WTC11 (cell line): ENCODE measurements at places on chromosomes 12 and 14.

DNA sequence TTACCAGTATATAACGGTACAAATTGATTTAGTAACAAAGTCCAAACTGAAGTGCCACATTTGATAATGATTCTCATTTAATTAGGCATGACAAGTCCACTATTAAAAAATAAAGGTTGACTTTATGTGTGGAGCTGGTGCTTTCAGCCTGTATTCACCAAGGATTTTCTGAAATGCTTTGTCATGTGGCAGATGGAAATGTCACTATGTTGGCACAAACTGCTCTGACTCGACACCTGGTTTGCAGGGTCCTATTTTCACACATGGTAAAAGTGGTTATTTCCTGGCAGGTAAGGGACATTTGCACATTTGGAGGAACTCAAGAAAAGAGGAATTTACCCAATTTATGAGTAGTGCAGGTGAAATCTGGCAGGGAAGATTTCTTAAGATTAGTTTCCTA is 572.6 kb upstream of the MDGA2 start:
- no peak for DNase-seq

DNA sequence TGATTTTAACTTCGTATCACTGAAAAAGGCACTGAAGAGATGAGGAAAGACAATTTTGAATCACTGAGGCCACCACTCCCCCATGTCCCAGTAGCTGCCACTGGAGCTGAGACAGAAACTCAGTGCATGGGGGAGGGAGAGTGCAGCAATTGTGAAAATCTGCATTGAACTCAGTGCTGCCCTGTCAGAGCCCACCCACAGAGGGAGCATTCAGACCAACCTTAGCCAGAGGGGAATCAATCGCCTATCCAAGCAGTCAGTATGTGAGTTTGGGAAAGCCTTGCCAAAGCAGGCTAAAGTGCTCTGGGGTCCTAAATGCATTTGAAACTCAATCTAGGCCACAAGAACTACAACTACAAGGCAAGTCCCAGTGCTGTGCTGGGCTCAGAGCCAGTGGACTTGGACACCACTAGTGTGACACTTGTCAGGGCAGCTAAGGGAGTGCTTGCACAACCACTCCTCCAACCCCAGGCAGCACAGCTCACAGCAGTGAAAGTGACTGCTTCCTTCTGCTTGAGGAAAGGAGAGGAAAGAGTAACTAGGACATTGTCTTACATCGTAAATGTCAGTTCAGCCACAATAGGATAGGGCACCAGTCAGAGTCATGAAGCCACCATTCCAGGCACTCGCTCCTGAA is 13.3 kb downstream of the RNASE3 start:
- peak; percentile 59 for DNase-seq

- DNase-seq, result no peak
These were observed 1.0 kb downstream of the CLBA1 start for GRCh38 chr14:104986487-104987164.

- no peak for DNase-seq
These were observed 34.4 kb downstream of the PROX2 start for GRCh38 chr14:74841230-74842207.

DNA sequence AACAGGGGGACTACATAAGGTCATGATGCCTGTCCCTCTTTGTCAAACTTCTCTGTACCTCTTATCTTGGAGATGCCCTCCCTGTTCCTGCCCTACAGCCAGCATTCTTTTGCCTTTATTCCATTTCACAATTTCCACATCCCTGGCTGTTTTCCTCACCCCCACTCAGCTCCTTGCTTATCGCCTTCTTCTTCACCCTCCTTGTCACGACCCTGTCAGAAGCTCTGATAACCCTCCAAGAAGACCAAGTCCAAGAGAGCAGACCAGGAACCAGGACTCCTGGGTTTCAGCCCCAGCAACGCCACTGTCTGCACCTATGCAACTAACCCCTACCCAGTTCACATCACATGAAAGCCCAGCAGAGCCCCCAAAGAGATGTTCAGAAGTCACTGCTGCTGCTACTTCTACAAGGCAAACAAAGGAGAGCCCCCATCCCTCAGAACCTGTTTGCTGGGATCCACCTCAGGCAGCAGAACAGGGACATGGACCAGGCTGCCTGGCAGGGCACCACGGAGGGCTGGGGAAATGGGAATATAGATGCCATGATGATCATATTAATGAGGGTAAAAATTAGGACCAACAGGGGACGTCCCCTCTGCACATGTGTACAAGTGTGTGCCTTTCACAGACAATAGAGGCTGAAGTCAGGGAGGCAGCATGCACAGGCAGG is 92.8 kb downstream of the SINHCAF start:
- DNase-seq, result no peak

GRCh38 chr12:95291501-95291900 is 73.9 kb downstream of the VEZT start:
- DNase-seq, result no peak

DNA sequence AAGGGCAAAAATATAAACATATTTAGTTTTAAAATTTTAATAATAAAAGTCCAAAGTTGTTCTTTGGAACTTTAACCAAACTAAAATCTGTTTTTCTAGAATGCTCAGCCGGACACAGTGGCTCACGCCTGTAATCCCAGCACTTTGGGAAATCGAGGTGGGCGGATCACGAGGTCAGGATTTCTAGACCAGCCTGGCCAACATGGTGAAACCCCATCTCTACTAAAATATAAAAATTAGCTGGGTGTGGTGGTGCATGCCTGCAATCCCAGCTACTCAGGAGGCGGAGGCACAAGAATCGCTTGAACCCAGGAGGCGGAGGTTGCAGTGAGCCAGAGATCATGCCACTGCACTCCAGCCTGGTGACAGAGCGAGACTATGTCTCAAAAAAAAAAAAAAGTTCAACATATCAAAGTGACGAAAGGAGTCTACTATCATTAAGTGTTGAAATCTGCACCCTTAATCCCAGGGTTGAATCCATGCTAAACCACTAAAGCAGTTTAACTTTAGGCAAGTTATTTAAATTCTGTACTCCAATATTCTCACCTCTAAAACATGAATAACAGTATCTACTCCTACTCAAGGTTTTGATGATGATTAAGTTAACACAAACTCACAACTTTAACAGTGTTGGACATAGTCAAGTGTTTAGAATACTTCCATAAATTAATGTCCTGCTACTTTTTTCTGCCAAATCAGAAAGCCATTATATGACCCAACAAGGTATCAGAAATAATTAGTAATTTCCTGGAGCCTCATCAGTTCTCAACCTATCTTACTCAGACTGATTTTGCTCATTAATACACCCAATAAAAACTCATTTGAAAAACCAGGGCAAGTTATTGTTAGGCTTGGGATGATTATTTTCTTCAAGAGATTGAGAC is 11.0 kb downstream of the HNRNPC start:
- DNase-seq, result no peak

GRCh38 chr12:67977668-67978067 is 11.6 kb upstream of the IFNG-AS1 start:
- no peak for DNase-seq

DNA sequence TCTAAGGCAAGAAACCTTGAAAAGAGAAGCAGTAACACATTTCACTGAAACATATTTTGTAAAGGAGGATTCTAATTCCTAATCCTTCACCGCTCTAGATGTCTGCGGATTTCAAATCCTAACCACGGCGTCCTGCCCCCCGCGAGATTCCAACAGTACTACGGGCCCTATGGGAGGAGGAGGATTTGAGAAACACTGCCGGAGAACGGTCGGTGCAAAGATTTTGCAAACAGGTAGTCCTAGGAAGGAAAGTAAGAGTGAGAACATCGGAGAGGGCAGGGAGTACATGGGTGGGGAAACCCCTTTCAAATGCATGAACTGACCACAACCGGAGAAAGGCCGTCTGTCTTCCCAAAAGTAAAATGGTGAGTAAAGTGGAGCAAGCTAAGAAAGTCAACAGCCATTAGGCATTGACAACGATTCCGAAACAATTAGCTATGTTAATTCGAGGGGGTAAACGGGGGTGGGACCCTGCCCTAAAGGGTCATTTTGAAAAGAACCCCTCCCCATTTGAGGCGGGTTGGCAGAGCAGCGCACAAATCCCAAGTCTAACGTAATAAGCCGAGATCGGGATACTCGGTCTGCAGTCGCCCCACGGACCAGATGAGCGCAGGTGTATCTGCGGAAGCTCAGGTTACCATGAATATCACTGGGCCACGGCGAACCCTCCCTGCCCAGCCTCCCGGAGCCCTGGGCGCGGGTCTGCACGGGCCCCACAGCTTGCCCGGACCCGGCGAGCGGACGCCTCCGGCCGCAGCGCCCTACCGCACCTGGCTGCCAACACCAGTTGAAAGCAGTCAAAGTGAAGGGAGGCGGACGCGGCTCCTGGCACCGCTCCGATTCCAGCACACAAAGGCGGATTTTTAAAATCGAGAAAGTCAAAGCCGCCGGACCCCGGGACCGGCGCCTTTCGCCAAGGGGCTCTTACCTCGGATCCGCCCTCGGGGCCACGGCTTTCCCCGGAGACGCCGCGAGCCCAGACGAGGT is 662 bp downstream of the EPS8 start:
- peak; percentile 59 for DNase-seq

GRCh38 chr12:100199347-100200149 is 1.1 kb upstream of the ACTR6 start:
- peak; percentile 89 for DNase-seq

- no peak for DNase-seq
These were observed 26.6 kb downstream of the NT5DC3 start for GRCh38 chr12:103814436-103814835.

- no peak for DNase-seq
These were observed 86.4 kb downstream of the EML1 start for GRCh38 chr14:99879401-99880295.

- no peak for DNase-seq
These were observed 9.2 kb downstream of the SERPINA9 start for GRCh38 chr14:94466706-94467370.

- no peak for DNase-seq
These were observed 11.7 kb downstream of the VPS37B start for GRCh38 chr12:122884091-122884826.

- no peak for DNase-seq
These were observed 62.0 kb upstream of the LMNTD1 start for GRCh38 chr12:25615119-25615518.

- DNase-seq, result no peak
These were observed 117.9 kb upstream of the MAP1LC3B2 start for GRCh38 chr12:116441292-116441691.

GRCh38 chr14:99287269-99287942 is 15.4 kb upstream of the BCL11B start:
- no peak for DNase-seq

GRCh38 chr12:172732-173161 is 41.2 kb downstream of the SLC6A12 start:
- DNase-seq, result no peak

- no peak for DNase-seq
These were observed 3.2 kb downstream of the SPTLC2 start for GRCh38 chr14:77613201-77613600.

DNA sequence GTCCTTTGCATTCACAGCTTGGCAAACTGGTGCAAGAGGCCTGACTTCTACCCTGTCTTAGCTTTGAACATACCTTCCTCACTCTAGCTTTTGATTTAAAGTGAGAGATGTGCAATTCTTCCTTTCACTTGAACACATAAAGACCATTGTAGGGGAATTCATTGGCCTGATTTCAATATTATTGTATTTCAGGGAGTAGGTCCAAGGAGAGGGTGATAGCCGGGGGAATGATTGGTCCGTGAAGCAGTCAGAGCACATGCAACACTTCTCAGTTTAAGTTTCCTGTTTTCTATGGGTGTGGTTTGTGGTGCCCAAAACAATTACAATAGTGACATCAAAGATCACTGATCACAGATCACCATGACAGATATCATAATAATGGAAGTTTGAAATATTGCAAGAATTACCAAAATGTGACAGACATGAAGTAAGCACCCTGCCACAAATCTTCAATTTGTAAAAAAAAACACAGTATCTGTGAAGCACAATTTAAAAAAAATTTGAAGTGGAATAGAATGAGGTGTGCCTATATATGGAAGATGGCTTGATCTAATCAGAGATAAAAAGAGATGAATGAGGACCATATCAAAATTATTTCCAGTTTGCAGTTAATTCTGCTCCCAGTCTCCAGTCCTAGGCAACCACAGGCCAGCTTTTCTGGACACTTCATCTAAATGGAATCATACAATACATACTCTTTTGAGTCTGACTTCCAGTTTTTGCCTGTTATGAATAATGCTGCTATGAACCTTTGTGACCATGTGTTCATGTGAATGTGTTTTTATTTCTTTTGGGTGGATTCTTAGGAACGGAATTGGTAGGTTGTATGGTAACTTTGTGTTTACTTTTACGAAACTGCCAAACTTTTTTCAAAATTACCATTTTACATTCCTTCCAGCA is 23.2 kb downstream of the BORCS5 start:
- no peak for DNase-seq

DNA sequence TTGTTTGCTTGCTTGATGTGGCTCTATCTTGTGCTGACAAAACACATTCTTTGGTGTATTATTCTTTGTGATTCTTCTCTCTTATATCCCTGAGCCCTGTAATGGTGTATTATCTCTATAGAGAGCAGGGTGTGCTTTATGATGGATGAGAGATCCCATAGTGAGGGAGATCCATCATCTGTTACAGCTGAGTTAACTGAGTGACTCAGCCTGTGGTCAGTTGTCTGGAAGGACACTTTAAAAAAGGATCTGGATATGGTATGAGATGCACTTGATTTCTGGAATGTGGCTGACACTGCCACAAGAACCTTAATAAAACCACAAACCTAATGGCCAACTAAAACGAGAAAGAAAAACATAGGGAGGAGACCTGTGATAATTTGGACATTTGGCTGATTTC is 461.4 kb upstream of the SYT1 start:
- no peak for DNase-seq

GRCh38 chr12:1628666-1629337 is at the start of gene WNT5B:
Gene WNT5B, plus strand, starts transcription at chr12:1629231. Its CDS starts 2,124 bp downstream, at chr12:1631355.
- DNase-seq, result no peak

DNA sequence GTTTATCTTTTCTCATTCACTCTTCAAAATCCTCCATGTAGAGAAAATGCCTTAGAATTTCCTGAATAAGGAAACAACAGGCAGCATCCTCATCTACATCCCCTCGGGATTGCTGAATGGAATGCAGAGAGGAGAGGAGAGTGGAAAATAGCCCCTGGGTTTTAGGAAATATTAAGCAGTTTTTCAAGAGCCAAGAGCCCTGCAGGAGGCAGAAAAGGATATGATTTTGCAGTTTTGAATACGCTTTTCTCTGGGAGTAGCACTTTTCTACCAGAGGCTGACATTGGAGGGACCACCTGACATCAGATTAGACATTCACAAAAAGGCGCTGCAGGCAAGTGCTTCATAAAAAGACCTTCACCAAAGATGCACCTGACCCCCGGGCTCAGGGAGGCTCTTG is 362.2 kb upstream of the SFSWAP start:
- DNase-seq, result no peak

GRCh38 chr12:23631786-23632377 is 317.6 kb downstream of the SOX5 start:
- DNase-seq, result no peak

- DNase-seq, result no peak
These were observed 46.9 kb upstream of the FBRSL1 start for GRCh38 chr12:132443091-132443490.

- DNase-seq, result no peak
These were observed 3.5 kb upstream of the TSPAN11 start for GRCh38 chr12:30923057-30923456.

DNA sequence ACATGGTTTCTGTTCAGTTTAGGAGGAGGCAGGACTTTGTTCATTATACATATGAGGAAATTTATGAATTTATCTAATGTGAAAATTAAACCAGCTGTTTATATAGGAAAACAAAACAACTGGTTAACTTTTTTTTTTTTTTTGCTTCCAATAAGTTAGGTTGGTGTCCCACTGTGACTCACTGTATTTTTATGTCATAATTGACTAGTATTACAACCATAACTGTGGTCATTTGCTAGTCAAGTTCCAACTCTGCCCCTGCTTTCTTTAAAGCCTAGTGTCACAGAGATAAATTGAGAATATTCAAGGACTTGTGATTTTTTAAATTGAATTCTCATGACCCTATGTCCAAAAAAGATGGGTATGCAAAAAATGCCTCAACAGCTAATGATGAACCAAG is 227.7 kb downstream of the BCAT1 start:
- no peak for DNase-seq
